ENCODE measurements at places on chromosomes 5 and 9. TPM values are rescaled to one million over a fixed set of nuclear protein-coding genes. Genes with fewer than 3 reads are reported as not detected.

GRCh38 chr5:43993634-43994351 lies 390.8 kb downstream of the NNT start:
- H3K27ac ChIP-seq: no peak overlapping the region
- DNase-seq: no peak
- H3K4me3 ChIP-seq: no peak overlapping the region

DNA sequence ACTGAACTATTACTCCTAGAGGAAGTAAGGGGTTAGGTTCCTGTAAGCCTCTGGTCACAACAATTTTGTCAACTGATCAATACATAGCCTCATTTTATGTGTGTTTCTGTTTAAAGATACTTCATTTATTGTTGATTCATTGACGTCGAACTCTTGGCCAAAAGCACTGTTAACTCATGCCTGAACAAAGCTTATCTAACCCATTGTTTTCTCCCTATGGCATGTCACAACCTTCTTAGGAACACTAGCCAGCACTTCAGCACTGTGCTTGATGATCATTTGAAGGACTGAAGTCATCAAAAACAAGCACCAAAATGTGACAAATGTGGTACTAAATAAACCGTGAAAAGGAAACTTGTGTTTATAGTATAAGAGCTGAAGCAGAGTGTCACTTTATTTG lies 13.5 kb downstream of the CNTLN start:
- no peak for DNase-seq
- no peaks in the 10 kb centered on the region for H3K27me3 ChIP-seq
- H3K27ac ChIP-seq: no peak overlapping the region
- H3K4me3 ChIP-seq: no peak overlapping the region
- H3K36me3 ChIP-seq: no peaks in the 10 kb centered on the region
- no peaks in the 10 kb centered on the region for H3K4me1 ChIP-seq

DNA sequence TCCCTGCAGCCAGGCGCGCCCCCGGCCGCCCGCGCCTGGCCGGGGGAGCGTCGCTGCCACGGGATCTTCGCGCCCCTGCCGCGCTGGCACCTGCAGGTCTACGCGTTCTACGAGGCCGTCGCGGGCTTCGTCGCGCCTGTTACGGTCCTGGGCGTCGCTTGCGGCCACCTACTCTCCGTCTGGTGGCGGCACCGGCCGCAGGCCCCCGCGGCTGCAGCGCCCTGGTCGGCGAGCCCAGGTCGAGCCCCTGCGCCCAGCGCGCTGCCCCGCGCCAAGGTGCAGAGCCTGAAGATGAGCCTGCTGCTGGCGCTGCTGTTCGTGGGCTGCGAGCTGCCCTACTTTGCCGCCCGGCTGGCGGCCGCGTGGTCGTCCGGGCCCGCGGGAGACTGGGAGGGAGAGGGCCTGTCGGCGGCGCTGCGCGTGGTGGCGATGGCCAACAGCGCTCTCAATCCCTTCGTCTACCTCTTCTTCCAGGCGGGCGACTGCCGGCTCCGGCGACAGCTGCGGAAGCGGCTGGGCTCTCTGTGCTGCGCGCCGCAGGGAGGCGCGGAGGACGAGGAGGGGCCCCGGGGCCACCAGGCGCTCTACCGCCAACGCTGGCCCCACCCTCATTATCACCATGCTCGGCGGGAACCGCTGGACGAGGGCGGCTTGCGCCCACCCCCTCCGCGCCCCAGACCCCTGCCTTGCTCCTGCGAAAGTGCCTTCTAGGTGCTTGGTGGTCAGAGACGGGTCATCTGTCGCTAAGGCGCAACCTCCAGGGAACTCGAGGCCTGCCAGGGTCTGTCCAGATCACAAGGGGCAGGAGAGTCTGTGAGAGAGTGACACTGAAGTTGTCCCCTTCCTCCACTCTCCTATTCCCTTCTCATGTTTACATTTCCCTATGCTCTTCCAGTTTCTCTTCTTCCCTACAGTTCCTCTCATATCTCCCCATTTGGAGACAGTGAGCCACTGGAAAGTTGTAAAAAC lies 1.3 kb downstream of the GPR150 start:
- peak overlapping the region; percentile 19 for H3K27ac ChIP-seq
- no peaks in the 10 kb centered on the region for H3K36me3 ChIP-seq
- H3K27me3 ChIP-seq: no peaks in the 10 kb centered on the region
- DNase-seq: no peak
- peak overlapping the region; percentile 66 for H3K4me3 ChIP-seq

Gene PCDHB6
- not detected for total RNA-seq

DNA sequence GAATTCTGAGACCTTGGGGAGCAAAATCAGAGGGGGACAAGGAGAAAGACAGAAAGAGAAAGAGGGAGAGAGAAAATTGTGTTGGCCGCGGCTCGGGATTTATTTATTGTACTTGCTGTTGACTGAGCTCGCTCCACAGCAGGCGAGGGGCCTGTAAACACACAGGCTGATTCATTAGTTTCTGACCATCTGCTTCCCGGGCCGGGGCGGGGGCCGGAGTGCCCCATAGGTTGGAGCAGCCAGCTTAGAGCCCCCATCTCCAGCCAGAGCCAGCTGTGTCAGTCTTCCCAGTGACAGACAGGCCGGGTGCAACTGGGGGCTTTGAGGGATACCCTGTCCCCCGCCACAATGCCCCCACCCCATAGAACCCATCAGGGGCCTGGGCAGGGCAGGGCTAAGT lies 30.9 kb downstream of the NTNG2 start:
- H3K4me3 ChIP-seq: no peak overlapping the region
- no peak overlapping the region for H3K27ac ChIP-seq
- no peaks in the 10 kb centered on the region for H3K36me3 ChIP-seq
- H3K4me1 ChIP-seq: no peaks in the 10 kb centered on the region
- H3K27me3 ChIP-seq: no peaks in the 10 kb centered on the region

GRCh38 chr9:27473111-27473529 lies 51.0 kb upstream of the IFNK start:
- peak overlapping the region; percentile 77 for H3K27ac ChIP-seq
- no peak for DNase-seq
- H3K4me1 ChIP-seq: peaks cover 52% of the 10 kb centered on the region
- H3K4me3 ChIP-seq: no peak overlapping the region
- H3K27me3 ChIP-seq: no peaks in the 10 kb centered on the region

All from vagina (tissue), 2 donors.